Stimulated activated effector memory CD8-positive, alpha-beta T cell treated with anti-CD3 and anti-CD28 coated beads, Interleukin-12 subunit alpha, Interleukin-12 subunit beta, amount 100 ng/mL, for 72 hours (primary cell): ENCODE measurements at places on chromosomes 5 and 9.

DNA sequence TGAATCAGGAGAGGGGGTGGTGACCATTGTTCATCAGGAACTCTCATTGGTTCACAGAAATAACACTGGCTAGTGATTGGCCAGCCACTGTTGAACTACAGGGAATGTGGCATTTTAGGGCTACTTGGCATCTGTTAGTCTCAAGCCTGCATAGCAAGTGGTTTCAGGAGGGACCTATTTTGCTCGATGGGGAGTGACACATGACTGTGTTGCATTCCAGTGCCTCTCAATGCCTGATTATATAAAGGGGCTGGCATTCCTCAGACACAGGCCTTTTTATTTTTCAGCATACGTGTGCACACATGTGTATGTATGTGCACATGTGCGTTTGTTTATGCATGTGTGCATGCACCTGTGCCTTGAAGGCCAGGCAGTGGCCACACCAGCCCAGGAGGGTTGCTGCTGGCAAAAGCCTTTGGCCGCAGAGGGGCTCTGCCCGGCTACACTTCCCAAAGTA lies 23.2 kb downstream of the FGD3 start:
- DNase-seq = no peak

- DNase-seq = no peak
Measured at GRCh38 chr5:171492781-171493180, 73.3 kb downstream of the FGF18 start.

DNA sequence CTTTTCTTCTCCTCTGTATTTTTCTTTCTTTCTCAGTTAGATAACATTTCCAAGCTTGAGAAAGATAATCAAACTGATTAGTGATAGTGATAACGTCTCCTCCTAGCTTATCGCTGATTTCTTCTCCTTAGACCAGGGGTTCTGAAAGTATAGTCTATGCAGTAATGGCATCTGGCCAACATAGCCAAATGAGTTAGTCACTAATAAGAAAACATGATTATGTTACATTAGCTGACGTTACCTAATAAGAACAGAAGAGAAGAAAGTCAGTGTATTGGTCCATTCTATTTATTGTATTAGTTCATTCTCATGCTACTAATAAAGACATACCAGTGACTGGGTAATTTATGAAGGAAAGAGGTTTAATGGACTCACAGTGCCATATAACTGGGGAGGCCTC lies 111.2 kb downstream of the STRBP start:
- DNase-seq = no peak

- no peak for DNase-seq
Measured at GRCh38 chr9:8750639-8751051, 951.1 kb upstream of the DMAC1 start.

GRCh38 chr5:36360307-36360706 lies 58.6 kb upstream of the RANBP3L start:
- DNase-seq = no peak

GRCh38 chr5:163894645-163895044 lies 389.2 kb downstream of the MAT2B start:
- DNase-seq = no peak

GRCh38 chr9:112325127-112325526 lies 8.3 kb downstream of the PTBP3 start:
- no peak for DNase-seq

- DNase-seq = no peak
Measured at GRCh38 chr9:36897019-36897418, 137.0 kb downstream of the PAX5 start.

GRCh38 chr5:133652951-133653759 lies 40.8 kb upstream of the FSTL4 start:
- no peak for DNase-seq

- peak; percentile 33 for DNase-seq
Measured at GRCh38 chr9:129068990-129069861, 11.7 kb upstream of the DOLPP1 start.

- DNase-seq = no peak
Measured at GRCh38 chr5:151470439-151470838, 23.0 kb downstream of the SLC36A1 start.

GRCh38 chr5:113663879-113664541 lies 150.5 kb downstream of the YTHDC2 start:
- DNase-seq = no peak

- DNase-seq = no peak
Measured at GRCh38 chr9:99416007-99416406, 193.9 kb downstream of the SEC61B start.

DNA sequence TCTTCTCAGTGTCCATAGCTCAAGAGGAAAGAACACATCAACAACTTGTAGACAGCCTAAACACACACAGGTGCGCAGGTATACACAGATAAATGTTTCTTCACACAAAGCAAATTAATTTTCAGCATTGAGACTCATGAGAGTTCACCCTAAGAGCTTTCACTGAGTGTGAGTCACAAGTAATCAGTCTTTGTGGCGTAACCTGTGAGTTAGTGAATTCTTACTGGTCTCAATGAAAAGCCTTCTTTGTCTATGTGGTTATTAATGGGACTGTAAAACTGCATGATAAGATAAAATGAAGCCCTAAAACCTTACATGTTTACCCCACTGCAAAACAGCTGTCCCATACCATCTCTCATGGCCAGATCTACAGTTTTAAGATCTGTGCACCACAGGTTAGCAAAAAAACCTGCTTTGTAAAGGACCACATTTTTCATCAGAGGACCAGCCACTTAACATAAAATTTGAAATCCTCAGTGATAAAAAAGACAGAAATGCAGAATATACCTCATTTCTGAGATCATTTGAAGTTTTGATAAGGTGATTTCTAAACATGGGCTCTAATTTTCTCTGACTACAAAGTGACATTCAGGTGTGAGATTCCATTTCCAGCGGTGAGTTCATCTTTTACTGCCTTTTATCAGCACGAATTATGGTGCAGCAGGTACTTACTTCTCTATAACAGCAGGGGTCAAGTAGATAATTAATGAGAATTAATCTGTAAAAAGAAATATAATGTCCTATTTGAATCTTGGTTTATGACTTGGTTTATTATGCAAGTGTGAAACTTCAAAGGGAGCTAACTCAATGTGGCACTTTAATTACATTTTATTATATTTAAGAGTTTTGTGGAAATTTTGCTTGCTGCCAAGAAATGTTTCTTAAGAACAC lies 335.7 kb upstream of the PIK3R1 start:
- no peak for DNase-seq

DNA sequence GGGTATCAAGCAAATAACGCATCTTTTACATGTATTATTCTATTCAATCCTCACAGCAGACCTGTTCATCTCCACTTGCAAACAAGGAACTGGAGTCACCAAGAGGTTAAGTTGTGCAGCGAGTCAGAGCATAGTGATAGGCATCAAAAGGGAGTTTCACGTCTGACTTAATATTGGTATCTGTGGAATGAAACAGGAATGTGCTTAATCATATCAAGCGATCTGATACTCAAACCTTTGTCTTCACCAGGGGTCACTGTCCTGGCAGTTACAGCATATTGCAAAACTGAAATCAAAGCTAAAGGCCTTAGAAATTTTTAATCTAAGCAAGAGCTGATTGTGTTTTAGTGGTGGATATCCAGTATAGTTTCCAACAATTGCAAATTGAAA lies 271.6 kb downstream of the PLK2 start:
- no peak for DNase-seq

GRCh38 chr5:138339464-138339863 lies 1.4 kb downstream of the FAM53C start:
- no peak for DNase-seq

- DNase-seq = no peak
Measured at GRCh38 chr9:124749781-124750180, 21.3 kb downstream of the NR6A1 start.

GRCh38 chr9:12640866-12641636 lies 52.1 kb upstream of the TYRP1 start:
- DNase-seq = no peak

GRCh38 chr5:104498281-104498680 lies 935.7 kb upstream of the NUDT12 start:
- no peak for DNase-seq

DNA sequence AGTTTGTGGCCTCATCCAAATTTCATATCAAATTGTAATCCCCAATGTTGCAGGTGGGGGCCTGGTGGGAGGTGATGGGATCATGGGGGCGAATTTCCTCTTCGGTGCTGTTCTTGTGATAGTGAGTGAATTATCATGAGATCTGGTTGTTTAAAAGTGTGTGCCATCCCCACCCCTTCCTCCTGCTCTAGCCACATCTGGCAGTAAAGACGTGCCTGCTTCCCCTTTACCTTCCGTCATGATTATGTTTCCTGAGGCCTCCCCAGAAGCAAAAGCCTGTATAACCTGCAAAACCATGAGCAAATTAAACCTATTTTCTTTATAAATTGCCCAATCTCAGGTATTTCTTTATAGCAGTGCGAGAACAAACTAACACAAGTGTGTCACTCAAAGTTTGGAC lies 71.0 kb upstream of the MOCS2 start:
- DNase-seq = no peak

GRCh38 chr5:64000096-64000495 lies 37.9 kb upstream of the HTR1A start:
- no peak for DNase-seq

- DNase-seq = no peak
Measured at GRCh38 chr5:88736494-88736893, 146.5 kb downstream of the MEF2C start.

GRCh38 chr5:132259069-132259851 lies 1.8 kb downstream of the PDLIM4 start:
- no peak for DNase-seq

- DNase-seq = no peak
Measured at GRCh38 chr9:127349483-127350113, 47.4 kb upstream of the SLC2A8 start.

DNA sequence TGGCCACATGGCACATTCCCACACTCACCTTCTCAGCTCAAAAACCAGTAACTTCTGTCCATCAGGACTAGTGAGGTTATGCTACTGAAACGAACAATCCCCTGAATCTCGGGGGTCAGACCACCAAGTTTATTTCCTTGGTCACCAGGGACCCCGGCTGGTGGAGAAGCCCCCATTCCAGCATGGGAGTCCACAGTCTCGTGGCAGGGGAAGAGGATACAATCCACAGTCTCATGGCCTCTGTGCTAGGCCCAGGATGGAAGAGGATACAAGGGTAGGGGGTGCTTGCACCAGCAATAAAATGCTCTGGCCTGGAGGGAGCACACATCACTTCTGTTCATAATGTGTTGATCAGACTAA lies 7.4 kb upstream of the CARD19 start:
- DNase-seq = no peak

DNA sequence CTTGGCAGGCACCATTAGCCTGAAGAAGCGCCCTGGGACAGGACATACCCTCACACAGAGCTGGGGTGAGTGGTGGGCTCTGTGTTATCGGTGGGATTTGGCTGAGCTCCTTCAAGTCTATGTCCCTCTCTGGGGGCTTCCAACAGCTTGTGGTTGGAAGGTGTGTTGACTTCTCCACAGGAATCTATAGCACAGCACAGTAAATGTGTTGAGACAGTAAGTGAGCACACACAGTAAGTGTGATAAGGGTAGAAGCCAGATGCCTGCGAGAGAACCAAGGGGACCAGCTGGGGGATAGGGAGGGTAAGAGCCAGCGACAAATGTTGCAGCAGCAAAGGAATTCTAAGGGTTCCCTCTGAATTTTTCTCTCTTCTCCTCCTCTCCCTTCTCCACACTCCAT lies 448.0 kb downstream of the KDM4C start:
- no peak for DNase-seq

DNA sequence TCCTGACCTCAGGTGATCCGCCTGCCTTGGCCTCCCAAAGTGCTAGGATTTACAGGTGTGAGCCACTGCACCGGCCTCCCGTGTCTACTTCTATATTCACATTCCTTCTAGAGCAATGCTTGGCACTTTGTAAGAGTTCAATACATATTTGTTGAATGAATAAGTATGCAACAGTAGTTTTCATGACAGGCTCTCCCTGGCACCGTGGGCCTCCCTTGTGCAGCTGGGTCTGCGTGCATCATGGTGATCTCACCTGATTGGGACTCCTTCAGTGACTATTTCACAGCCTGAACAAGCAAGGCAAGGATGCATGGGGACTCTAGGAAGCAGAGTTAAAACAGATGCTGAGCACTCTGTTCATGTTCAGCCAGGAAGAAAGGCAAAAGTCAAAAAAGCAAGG lies 6.8 kb upstream of the ZBTB34 start:
- DNase-seq = no peak

- DNase-seq = no peak
Measured at GRCh38 chr5:67770431-67771025, 445.0 kb upstream of the PIK3R1 start.

DNA sequence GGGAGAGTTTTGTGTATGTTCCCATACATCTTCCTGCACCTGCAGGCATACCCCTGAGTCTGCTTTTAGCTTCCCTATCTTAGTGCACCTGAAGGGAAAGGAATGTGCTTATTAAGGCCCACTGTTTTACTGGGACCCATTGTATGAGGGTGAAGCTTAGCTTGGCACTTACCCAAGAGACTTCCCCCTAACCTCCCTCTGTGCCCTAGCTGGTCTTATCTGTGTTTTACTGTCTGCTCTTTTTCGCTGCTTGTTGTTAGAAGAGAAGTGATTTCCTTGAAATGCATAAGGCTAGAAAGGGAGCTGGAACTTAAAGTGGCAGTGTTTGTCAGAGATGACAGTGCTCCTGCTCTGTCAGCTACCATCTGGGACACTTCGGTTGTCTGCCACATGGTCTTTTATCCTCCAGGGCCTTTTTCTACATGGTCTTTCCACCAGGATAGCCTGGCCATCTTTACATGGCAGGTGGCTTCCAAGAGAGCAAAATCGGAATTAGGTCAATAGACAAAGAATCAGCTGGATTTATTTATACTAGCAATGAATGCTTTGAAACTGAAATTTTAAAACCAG lies 122.5 kb upstream of the SLC44A1 start:
- no peak for DNase-seq

DNA sequence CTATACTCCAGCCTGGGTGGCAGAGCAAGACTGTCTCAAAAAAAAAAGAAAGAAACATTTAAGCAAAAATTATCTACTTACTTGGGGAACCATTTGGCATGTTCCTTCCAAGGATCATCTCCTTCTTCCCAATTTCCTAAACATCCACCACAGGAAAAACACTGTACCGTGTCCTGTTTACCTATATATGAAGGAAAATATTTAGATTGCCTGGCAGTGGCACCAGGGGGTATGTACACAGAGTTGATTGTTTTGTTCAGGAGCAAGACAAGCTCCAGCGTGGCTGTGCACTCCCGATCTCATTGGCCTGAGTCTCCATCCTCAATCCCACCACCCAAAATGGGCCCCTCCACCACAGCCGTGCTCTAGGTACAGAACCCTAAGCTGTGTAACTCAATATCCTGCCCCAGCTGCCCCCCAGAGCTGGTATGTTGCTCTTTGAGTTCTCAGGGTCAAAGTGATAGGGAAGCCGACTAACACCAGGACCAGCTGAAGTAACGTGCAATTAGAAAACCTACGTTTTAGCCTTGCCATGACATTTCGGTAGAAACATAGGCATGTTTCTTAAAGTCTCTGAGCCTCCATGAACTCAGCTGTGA lies 13.8 kb downstream of the NAIP start:
- no peak for DNase-seq

GRCh38 chr9:29129763-29130162 lies 1556.5 kb upstream of the C9orf72 start:
- no peak for DNase-seq

GRCh38 chr5:10701567-10702039 lies 59.4 kb downstream of the DAP start:
- DNase-seq = no peak
